Tongue (tissue), 3 donors: ENCODE measurements at places on chromosomes 7 and 10. TPM values are rescaled to one million over a fixed set of nuclear protein-coding genes. Genes with fewer than 3 reads are reported as not detected.

LIPM gene
- total RNA-seq = not detected

PDE6C gene
- total RNA-seq = not detected

HIBADH gene
- total RNA-seq = 57.0 TPM

ADIRF gene
- 13.2 TPM for total RNA-seq

FAM241B gene
- 1.0 TPM for total RNA-seq

FAM149B1 gene
- total RNA-seq = 29.0 TPM

GRCh38 chr10:43691485-43691884 is 42.8 kb upstream of the ZNF32 start:
- DNase-seq = no peak

DNA sequence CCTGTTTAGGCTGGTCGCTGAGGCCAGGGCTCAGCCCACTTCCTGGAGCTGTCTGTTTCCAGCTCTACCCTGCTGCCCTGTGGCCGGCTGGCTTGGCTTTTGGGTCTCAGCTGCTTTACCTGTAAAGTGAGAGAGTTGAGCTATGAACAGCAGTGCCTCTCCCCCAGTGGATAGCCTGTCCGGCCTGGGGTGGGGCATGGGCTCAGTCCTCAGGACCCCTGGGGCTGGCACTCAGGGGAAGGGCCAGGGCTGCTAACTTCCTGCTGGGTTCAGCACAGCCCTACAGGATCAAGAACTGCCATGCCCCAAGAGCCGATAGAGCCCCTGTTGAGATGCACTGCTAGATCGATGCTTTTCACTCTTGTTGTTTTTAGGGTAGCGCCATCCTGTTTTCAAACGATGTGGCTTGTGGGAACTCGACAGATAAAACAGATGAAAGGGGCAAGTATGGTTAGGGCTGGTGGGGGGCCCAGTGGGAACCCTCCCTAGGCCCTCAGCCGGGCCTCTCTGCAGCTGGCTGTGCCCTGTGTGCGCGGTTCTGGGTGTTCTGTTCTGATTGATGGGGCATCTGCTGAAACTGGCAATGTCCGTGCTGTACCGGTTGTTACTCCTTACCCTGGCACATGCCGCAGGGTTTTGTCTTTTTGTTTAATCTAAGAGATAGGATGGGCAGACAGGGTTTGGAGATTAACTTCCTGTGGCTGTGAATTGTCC is 10.0 kb upstream of the SFRP5 start:
- peak; percentile 51 for DNase-seq

GRCh38 chr7:98539865-98540264 is 77.2 kb upstream of the NPTX2 start:
- no peak for DNase-seq

DNA sequence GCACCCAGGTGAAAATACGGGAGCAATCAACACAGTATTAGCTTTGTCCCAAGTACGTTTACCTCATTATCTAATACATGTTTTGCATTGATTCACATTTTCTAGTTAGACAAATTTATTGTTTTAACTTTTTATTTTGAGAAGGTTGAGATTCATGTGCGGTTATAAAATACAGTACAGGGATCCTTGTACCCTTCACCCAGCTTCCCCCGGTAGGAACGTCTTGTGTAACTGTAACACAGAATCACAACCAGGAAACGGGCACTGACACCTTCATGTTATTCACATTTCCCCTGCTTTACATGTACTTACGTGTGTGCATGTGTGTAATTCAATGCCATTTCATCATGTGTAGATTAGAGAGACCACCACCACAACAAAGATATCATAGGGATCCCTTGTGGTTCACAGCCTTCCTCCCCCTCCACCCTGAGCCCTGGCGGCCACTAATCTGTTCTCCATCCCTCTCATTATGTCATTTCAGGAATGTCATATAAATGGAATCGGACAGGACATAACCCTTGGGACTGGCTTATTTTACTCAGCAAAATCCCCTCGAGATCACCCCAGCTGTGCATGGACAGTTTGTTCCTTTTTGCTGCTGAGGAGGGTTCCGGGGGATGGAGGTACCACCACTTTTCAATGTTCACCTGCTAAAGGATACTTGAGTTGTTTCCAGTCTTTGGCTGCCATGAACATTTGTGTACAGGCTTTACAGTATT is 46.5 kb upstream of the C10orf71 start:
- no peak for DNase-seq

DNA sequence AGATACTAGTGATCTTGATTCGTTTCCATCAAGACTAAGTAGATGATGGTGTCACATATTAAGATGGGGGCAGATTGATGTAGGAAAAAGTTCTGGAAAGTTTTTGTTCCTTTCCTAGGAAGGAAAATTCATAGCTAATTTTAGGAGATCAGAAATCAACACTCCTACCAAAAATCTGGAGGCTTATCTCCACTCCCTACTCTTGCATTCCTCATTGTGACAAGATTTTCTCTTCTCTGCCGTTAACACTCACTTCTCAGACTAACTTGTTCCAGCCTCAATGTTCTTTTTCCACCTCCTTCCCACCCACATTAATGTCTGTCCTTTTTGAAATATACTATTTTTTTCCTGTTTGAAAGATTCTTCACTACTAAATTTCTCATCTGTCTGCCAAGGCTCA is 851.9 kb upstream of the GHITM start:
- DNase-seq = no peak

DNA sequence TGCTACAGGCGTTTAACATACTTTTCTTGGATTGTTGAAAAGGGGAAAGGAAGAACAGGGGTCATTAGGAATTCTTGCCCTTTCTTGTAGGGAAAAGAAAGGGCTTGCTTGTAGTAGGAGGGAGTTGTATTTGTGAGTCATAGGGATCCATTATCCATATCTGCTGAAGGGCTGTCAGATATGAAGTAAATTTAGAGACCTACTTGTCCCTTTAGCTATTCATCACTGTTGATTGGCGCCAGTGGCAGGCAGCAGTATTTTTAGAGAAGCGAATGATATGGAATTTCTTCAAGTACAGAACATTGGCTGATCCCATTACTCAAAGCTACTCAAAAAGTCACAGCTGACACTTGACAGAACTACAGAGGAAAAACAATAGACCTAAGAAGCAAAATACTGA is 97.7 kb downstream of the CELF2 start:
- no peak for DNase-seq

DNA sequence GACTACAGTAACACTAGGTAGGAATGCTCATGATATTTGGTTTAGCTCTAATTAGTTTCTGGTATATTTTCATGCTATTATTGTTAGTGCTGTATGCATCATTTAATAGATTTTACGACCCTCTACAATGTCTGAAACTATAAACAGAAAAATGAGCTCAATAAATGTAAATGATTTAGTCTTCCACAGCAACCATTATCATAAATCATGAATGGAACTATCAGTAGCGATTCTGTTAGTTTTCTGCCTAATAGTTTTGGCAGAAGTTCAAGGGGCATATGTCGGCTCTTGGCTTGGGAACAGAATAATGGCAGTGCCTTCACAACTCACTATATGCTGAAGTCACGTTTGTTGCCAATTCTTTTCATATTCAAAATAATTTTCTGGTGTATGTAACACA is 494.8 kb downstream of the PARD3 start:
- peak; percentile 73 for DNase-seq

DNA sequence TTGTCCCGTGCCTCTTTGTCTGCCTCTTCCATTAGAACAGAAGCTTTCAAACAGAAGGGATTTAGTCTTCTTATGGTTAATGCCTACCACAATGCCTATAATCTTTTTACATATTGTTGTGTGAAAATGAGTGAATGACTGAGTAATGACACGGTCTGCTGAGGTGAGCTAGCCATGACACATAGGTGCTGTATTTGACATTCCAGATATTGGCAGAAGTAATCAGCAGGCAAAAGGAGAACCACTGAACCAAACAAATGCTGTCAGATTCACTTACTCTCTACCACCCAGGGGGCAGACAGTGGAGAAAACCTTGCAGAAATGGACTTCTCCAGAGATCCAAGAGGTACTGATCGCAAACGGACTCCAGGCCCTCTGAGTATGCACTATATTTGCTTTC is 377.2 kb upstream of the VWC2 start:
- no peak for DNase-seq

DNA sequence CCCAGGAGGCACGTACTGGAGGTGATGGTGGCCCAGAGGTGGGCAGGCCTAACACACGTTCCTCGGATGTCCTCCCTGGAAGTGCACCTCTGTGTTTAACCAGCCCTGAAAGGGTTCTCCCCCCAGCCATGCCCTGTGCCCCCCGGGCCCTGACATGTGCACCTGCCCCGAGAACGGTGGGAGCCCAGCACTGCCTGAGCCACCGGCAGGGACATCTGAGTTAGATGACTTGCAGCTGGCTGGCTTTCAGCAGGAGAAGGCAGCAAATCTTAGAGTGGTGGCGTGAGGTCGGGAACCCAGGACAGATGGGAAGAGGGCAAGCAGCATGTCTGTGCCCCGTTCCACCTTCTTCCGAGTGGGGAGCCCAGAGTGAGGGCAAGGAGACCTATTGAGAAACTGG is 291.8 kb downstream of the TCERG1L start:
- DNase-seq = no peak

GRCh38 chr10:126783806-126784557 is 113.5 kb upstream of the C10orf90 start:
- DNase-seq = no peak

- no peak for DNase-seq
Measured at GRCh38 chr10:49231086-49231820, 43.1 kb upstream of the TMEM273 start.

DNA sequence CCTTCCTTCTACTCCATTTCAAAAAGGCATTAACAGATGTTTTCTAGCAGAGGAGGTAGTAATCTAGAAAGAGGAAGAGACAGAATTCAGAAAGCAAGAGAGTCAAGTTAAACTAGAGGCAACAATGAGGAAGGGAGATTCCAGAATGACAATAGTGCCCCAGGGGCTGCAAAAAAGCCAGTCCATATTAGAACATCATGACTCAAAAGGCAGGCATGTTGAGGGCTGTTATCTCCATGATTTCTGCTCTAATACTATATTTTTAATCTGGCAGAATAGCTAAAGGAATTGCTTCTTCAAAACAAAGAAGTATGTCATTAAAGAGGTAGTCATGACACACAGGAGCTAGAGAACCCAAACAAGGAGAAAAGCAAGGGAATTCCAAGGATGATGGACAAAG is 599.6 kb downstream of the INHBA start:
- no peak for DNase-seq

DNA sequence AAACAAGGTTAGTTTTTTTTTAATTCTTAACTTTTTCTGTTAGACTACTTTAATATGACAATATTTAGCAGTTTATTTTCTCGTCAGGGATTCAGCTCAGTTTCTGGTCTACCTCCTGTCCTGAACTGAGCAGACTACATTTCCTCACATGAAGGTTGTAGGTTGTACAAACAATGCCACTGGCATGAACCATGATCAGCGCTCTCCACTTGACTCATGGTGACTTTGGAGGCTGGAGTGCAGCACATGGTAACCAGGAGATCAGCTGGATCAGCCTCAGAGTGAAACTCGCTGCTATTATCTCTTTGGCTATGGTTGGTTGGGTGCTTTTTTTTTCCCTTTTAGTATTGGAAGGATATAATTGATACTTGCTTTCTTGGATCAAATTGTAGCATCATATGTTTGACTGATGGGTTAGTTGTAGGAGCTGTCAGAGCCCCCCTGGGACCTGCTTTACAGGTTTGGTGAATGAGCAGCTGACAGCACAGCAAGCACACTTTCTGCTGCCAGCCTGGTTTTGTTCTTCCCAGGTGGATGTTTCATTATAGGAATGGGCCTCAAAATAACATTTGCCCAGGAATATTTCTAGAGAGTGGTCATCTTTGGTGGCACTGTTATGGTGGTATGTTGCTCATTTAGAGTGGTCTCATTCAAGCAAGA is 556.4 kb downstream of the AUTS2 start:
- DNase-seq = no peak

- DNase-seq = no peak
Measured at GRCh38 chr10:87511526-87511925, 6.8 kb downstream of the MINPP1 start.
